DMS153 (cell line): ENCODE measurements at places on chromosomes 4 and X.

GRCh38 chr4:122917731-122918130, 4.7 kb downstream of the NUDT6 start:
- DNase-seq = no peak

GRCh38 chr4:15756361-15756861, 21.7 kb upstream of the CD38 start:
- no peak for DNase-seq

- no peak for DNase-seq
These were observed 3.4 kb downstream of the RHOH start for GRCh38 chr4:40199999-40200874.

- DNase-seq = no peak
These were observed 57.0 kb upstream of the SORCS2 start for GRCh38 chr4:7135389-7135746.
